ENCODE measurements at places on chromosomes 5 and 9.

GRCh38 chr9:115000217-115000639 lies 69.8 kb upstream of the TNFSF8 start:
- no peak for DNase-seq

DNA sequence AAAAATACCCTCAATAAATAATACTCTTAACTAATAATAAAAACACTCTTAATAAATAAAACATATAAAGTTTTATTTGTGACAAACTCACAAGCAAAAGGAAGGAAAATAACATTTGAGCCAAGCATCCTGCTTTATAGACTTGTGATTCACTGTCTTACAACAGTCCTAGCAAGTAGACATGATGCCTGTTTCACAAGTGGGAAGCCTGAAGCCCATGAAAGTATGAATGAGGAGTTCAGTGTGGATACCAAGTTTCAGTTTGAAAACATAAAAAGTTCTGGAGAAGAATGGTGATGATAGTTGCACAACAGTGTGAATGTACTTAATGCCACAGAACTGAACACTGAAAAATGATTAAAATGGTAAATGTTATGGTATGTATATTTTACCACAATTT lies 10.9 kb downstream of the HABP4 start:
- no peak for DNase-seq

DNA sequence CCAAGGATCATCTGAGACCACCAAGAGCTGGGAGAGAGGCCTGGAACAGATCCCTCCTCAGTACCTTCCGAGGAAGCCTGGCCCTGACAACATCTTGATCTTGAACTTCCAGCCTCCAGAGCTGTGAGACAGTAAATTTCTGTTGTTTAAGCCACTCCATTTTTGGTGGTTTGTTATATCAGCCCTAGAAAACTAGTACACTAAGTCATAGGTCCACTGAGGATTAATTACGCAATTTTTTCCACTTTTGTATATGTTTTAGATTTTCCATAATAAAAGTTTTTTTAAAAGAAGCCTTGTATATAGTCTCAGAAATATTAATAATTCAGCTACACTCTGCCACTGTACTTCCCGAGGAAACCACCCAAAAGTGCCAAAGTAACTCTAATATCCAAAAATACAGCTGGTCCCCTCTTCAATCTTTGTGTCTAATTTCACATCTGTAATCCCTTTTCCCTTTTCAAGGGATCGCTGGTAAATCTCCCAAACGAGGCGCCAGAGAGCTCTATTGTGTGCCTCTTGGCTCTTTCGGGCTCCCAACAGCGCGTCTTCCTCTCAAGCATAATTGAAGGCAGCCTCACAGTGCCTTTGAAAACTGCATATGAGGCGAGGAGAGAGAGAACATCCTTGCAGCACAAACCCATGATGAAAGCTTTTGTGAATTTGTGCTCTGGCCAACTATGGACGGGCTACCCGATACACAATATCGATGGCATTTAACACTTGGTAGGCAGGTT lies 32.7 kb downstream of the PRUNE2 start:
- DNase-seq, result no peak

- no peak for DNase-seq
Measured at GRCh38 chr5:132183723-132184122, 43.9 kb downstream of the P4HA2 start.

DNA sequence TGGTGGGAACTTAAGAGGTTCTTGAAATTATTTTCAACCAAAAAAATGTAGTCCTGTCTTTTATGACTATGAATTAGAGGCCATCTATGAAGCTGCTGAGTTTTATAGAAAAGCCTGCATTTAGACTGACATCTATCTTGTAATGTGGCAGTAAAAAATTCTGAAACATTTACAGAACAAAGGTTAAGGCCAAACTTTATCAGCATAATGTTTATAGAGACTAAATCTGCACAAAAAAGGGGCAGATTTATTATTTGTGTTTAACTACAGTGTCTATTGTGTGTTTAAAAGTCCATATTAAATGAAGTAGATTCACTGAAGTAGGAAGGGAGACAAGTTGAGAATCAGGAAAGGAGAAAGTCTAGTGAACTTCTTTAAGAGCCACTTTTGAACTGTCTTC lies 37.3 kb upstream of the ANKRD34B start:
- DNase-seq, result no peak

DNA sequence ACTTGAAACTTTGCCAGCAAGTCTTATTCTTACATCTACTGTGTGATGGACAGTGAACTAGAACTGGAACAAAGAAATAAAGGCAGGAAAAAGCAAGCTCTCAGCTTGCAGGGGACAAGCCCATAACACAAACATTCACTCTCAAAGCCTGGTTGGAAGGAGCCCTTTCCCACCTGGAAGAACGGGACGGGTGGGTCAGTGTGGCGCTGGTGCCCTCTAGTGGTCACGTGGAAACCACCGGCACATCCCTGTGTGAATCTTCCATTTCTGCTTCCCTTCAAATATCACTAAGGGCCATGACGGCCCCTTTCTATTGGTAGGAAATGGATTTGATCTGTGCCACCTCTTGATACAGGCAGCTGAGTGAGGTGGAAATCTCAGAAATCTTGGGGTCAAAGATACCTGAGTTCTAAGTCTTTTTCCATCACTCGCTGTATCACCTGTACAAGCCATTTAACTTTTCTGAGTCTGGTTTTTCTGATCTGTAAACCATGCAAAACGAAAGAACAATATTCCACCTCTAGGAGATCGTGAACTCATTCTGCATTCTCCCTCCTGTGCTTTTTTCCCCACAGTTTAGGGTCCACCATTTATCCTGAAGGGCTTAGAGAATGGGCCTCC lies 211.6 kb downstream of the MSX2 start:
- peak; percentile 70 for DNase-seq

DNA sequence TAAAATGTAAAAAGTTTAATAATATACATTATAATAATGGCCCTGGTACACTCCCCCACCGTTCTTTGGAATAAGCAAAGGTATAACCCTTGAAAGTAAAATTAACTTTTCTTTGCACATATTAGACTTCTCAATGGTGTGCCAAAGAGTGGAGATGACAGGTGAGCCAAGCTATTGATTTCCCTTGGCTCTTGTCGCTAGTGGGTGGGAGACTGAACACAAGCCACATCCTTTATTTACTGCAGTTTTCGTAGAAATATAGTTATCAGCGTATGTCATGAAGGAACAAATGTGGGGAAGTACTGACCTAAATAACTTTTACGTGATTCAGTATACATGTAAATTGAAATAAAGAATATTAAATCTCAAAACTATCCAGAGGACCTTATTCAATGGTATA lies 549.3 kb downstream of the RAB3C start:
- DNase-seq, result no peak

GRCh38 chr5:56829137-56829908 lies 14.0 kb downstream of the MAP3K1 start:
- DNase-seq, result no peak
